Activated CD4-positive, alpha-beta T cell treated with anti-CD3 and anti-CD28 coated beads, Interleukin-2, amount 50 U/mL, for 4 hours (primary cell): ENCODE measurements at places on chromosomes 3 and 15.

DNA sequence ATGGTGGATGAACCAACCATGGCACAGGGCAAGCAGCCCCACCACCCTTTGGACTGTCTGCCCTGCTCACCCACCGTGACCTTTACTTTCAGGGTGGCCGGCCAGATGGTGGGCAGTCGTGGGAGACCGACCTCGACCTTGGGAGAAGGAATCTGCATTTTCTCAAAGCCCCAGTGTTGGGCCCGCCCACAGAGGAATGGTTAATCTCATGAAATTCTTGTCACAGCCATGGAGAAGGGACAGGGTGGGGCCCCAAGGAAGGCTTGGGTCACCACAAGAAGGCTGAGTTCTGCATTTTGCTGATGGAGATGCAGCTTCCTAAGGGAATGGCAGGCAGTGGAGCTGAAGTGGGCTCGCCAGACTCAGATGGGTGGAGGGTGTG, 2.9 kb downstream of the PLXND1 start:
- no peak for DNase-seq

GRCh38 chr3:9820946-9821345, 10.9 kb downstream of the TTLL3 start:
- DNase-seq = no peak

DNA sequence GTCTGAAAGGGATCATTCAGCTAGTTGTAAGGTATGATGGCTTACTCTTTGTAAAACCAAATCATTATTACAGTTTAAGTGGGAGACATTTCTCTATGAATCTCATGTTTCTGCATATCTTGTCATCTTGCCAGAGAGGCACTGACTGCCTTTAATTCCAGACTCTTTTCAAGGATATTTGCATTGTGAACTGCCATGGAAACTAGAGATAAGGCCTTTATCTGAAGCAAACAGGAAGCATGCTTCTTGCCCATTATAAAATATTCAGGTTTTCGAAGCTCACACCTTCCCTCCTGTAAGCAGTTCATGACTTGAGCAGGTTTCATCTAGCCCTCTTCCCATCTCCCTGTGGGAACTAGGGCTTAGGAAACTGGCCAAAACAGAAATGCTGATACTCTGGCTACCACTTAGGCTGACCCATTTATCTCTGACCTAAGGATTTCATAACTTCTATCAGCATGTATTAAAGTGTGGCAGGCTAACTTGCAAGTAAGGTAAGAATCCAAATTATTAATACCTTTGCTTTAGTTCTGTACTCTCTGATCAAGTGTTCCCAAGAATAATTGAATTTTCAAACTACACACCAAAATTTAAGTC, 326.6 kb upstream of the ALCAM start:
- no peak for DNase-seq

DNA sequence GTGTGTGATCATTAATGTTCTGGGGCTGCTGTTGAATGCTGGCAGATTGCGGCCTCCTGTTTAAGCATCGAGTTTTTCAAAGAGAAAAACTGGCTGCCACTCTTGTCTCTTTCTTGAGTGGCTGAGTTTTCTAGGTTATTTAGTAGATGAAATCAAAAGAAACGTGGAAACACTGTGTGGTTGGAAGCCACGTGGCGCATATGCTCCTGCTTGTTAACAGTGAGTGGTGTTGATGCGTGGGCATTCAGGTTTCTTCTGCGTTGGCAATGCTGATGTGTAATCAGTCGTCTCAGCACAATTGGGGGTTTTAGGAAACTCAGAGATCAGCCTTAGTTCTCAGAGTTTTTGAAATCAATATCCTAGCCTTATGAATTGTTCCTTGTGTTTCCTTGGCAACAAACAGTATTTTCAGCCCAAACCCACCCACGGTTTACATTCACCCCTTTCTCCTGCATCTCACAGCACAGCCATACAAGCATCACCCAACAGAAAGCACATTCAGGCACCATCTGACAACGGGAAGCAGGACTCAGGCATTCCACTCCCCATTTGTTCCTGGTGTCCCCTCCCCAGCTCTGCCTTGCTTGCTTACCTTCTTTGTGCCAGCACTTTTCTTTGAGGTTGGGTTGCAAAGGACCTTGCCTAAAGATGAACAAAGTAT, 74.7 kb downstream of the SEC22A start:
- DNase-seq = no peak

GRCh38 chr3:37310666-37311050, 136.3 kb upstream of the LRRFIP2 start:
- no peak for DNase-seq

GRCh38 chr15:101310508-101310907, 15.5 kb upstream of the SNRPA1 start:
- DNase-seq = no peak

- no peak for DNase-seq
Measured at GRCh38 chr3:192833177-192833890, 84.3 kb downstream of the MB21D2 start.

GRCh38 chr3:136366289-136366688, 116.1 kb downstream of the PCCB start:
- DNase-seq = no peak

DNA sequence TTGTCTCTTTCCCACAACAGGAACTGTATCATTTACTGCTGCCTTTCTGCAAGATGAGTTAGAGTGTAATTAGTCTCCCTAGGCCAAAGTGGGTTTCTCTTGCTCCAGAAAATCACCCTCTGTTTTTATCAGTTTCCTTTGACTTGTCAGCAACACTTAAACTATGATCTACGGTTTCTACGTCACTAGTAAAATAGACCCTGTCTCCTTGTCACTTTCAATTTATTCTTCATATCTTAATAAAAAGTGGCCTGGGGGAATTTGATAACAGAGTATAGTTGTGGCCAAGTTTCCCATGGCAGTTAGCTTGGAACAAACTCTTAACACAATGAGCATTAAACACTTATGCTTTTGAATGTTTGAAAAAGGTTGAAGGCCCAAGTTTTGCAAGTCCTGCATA, 79.6 kb downstream of the CGNL1 start:
- DNase-seq = no peak

DNA sequence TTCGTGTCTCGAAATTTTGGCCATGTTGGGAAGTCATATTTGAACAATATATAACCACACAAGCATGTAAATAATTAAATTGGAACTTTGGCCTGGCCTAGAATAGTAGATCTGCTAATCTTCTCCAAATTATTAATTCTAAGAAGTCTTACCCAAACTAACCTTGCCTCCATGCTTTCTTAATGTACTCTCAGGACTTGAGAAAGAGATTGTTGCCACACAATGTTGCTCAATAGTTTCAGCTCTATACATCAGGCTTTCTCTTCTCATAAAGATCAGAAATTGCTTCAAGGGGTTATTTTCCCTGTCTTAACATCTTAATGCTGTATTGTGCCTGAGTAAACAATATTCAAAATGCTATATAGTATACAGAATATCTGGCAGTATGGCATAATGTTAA, 202.7 kb upstream of the LRIG1 start:
- no peak for DNase-seq

DNA sequence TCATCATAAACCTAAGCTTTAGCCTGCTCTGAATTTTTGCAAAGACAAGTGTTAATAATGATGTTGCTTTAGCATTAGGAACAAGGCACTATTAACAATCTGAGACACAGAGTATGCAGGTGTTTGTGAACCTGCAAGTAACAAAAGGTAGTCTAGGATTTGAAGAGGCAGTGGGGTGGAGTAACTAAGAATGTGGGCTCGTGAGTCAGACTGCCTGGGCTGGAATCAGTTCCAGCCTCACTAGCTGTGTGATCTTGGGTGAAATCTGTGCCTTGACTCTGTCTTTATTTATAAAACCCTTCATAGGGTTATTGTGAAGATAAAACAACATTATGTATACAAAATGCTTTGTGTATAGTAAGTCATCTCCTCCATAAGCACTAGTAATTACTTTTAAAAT, 610.6 kb upstream of the CFAP20DC start:
- DNase-seq = no peak
